ENCODE measurements at places on chromosomes 11 and 22.

- no peak for DNase-seq
Observed at GRCh38 chr11:59480359-59480758, 7.2 kb downstream of the OR4D10 start.

DNA sequence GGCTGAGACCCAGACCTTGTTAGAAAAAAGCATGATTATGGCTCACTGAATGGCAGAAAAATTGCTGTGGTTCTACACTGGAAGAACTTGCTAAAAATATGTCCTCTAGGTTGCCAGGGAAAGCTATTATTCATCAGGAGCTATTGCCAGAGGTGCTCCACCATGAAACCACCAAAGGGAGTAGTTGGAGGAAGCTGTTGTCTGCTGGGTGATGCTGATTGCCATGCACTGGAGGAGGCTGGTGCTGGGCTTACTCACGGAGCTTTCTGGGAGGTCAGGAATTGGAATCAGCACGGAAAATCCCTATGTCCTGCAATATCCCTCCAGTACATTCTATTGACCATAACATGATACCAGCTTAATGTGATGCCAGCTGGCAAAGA, 199.6 kb upstream of the ZBED5 start:
- no peak for DNase-seq

GRCh38 chr11:76329084-76329648, 51.8 kb downstream of the THAP12 start:
- DNase-seq, result no peak

GRCh38 chr11:10412266-10412665, 42.8 kb upstream of the AMPD3 start:
- DNase-seq, result no peak

DNA sequence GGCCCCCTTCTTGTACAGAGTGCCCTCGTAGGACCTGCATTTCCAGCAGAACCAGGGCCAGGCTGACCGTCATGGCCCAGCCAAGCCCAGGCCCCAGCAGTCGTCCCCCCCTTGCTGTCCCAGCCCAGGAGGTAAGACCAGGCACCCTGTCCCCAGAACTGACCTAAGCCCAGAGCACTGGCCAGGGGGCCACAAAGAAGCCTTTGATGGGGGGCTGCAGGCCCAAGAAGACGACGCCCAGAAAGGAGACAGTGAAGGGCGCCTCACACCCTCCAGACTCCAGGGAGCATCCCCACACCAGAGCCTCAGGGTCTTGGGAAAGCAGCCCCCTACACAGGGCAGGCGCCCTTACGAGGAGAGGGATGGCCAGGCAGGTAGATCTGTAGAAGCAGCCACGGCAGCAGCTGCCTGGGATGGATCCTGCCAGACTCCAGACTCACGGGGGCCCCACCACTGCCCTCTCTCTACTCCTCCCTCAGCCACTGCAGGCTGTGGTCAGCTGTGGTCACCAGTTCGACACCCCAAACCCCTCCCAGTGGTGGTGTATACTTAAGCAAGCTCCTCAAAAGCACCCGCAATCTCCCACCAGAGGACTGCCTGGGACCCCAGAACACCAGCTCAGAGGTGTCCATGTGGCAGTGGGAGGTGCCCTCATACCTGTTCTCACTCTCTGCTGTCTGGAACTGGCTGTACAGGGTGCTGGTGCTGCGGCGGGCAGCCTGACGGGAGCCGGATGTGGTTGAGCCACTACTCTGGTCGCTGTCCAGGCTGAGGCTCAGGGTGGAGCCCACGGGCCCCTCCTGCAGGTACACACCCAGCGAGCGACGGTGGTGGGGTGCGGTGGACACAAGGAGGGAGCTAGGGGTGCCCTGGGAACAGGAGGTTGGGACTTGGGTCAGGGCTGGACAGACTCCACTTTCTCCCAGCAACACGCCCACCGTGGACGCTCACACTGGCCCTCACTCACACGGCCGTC, 27.0 kb downstream of the SBF1 start:
- DNase-seq, result no peak

DNA sequence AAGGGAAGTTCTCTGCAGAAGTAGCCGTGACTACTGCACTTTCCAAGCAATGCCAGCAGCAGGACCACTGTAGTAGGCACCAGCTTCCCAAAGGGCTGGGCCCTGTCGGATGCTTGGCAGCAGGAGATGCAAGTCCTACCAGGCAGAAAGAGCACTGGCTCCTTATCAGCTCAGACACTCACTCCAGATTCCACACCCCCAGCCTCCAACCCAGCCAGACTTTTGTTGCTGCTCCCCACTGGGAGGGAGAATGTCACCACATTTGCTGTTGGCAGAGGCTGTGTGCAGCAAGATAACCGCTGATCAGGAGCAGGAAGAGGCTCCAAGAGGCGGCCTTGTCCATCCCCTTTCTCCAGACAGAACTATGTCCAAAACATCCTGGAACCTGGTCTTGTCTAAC, 118.7 kb downstream of the C11orf58 start:
- no peak for DNase-seq

- no peak for DNase-seq
Observed at GRCh38 chr22:44526779-44527126, 28.7 kb upstream of the RTL6 start.

DNA sequence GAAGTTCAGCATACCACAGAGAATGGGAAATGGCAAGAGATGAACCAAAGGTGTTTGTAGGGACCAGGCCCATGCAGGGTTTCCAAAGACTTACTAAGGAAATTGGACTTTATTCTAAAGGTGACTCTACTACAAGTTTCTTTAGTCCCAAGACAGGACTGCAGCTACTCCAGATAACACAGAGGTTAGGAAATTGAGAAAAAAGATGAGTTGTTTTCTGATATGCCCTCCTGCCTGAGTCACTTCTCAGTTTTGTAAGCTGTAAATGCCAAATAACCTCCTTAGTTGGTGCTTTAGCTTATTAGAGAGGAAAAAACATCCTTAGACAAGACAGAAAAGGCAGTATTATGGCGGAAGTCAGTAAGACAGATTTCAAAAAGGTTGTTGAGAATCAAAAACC, 95.9 kb downstream of the C11orf58 start:
- no peak for DNase-seq

DNA sequence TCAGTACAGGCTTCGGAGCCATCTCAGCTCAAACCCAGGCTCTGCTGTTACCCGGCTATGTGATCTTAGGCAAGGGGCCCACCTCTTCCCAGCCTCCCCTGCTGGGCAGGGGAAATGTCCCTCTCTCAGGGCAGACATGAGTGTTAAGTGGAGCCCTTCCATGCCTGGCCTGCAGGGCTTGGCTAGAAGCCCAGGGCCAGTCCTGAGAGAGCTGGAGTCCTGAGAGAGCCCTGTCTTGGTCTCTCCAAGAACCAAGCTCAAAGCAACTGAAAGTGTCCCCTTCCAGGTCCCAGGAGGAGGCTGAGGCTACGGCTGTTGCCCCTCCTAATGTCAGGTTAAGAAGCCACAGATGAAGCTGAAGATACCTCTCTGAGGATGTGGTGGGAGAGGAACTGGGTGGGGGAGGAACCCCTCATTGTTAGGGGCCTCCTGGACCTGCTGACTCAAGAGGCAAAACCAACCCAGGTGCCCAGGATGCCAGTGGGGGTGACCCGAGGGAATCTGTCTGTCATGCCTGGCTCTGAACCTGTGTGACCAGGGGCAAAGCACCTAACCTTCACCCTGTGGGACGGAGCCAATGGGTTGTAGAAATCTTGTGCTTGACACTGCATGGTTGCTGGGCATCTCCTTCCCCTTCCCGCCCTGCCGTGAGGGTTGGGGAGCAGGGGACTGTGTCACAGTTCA, 4.2 kb downstream of the ZP1 start:
- DNase-seq, result no peak

GRCh38 chr11:35663408-35663702, 780 bp downstream of the TRIM44 start:
- no peak for DNase-seq

DNA sequence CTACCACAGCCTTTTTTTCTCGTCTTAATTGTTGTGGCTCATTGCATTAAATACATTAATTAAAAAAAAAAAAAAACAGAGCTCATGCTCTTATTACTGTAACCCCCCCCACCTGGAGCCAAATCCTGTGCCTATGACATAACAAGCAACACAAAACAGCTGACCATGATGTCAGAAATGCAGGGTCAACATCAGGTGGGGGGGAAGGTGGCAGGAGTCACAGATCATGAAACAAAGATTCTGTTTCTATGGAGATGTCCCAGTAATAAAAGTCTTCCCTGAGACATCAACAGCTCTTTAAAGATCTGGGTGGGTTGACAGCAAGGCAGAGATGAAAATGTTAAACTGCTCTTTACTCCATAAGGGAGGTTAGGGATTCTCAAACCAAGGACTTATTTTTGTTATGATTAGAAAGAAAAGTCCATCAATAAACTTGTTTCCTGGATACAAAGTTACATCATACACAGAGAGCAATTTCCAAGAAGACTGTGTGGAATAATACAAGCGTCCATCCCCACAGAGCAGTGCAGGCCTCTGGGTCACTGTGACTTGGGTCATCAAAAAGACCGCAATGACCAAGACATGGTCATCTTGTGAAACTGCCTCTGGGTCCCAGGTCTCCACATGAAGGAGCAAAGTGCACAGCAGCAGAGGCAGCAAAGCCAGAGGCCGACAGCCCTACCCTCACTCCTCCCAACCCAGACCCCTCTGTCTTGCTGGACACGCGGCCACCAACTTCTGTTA, 42.7 kb upstream of the CYP2D6 start:
- DNase-seq, result no peak

DNA sequence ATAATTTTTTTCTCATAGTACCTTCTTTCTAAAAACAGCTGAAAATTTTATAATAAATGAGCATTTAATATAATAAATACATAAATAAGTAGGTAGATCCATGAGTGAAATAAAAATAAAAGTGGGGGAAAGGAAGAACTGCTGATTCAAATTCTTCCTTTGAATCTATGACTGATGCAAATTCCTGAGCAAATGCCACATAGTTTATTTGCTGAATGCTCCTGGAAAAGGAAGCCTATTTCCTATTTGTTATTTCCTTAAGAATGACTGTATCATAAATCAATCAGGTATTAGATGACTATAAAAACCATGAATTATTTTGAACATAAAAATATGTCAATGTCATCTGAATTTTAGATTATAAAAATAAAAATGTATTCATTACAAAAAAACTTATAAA, 16.6 kb downstream of the BTBD10 start:
- no peak for DNase-seq

All from anterior cingulate cortex (tissue), 58 donors.